ENCODE measurements at places on chromosomes 4 and X.
A peak's percentile ranks its signal among the peaks of the same experiment; 100 is the strongest.

GRCh38 chr4:134906404-134907023 lies 704.9 kb upstream of the PABPC4L start:
- peak; percentile 19 for DNase-seq

- no peak for DNase-seq
Measured at GRCh38 chr4:53784112-53784511, 192.8 kb upstream of the LNX1 start.

GRCh38 chr4:83371936-83372335 lies 37.3 kb upstream of the HPSE start:
- no peak for DNase-seq

- DNase-seq, result peak; percentile 94
Measured at GRCh38 chr4:168604496-168605373, 107.9 kb downstream of the PALLD start.

DNA sequence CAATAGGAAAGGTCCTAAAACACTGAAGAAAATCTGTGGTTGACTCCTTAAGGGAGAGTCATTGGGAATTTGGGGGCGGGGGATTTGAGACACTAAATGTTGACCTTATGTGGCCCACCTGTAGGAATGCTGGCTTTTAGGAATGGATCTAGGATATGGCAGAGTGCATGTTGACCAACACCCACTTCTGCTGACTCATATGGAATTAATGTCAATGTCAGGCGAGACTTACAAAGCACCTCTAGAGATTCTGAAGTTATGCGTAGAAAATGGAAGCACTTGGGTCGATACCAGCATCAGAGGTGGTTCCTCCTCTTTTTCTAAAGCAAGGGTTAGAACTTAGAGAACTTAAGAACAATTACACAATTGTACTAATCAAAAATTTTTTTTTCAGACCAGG lies 100.6 kb upstream of the CBR4 start:
- no peak for DNase-seq

DNA sequence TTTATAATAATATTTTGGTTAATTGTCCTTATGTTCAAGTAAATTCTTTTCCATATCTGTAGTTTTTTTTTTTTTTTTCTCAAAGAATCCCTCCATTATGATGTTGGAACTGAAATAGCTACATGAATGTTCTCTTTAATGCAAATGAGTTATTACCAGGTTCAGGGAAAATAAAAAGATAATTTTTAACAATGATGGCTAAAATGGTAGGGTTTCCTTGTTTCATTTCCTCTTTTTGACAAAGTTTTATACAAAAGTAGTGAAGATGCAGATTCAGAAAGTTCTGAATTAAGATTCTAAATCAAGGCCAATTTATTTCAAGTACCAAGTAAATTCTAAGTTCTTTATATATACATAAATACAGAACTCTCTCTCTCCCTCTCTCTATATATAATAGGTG lies 779.0 kb upstream of the INTU start:
- no peak for DNase-seq

GRCh38 chrX:68252664-68253063 lies 180.6 kb downstream of the OPHN1 start:
- DNase-seq, result no peak

DNA sequence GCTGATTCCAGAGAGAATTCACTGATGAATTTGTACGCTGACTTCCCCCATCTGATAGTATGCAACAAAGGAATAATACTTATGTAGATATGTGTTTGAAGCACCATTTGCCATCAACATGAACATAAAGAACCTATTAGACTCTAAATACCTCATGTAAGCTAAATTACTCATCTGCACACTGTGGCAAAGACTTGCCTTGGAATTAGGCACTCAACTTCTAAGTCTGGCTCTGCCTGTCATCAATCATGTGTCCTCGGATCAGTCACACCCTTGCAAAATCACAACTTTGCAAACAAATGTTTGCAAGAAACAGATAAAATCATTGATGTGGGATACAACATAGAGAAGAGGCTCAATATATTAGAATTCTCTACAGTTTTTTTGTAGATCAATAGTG lies 169.9 kb upstream of the LDB2 start:
- DNase-seq, result peak; percentile 23

DNA sequence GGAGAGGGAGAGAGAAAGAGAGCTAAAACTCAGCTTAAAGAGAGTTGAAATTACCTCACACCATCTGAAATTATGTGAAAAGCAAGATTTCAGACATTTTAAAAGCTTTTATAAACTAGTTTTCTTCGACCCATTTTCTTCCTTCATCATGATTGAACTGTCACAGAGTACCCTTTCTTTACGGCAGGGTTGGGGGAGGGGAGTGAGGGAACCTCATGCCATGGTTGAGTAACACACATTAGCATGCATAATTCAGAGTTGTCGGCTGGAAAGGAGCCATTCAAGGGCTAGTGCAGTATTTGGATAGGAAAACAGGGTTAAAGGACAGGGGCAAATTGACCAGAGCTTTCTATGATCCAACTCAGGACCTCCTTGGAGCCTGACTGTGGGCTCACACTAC lies 46.2 kb downstream of the PCDH19 start:
- no peak for DNase-seq

DNA sequence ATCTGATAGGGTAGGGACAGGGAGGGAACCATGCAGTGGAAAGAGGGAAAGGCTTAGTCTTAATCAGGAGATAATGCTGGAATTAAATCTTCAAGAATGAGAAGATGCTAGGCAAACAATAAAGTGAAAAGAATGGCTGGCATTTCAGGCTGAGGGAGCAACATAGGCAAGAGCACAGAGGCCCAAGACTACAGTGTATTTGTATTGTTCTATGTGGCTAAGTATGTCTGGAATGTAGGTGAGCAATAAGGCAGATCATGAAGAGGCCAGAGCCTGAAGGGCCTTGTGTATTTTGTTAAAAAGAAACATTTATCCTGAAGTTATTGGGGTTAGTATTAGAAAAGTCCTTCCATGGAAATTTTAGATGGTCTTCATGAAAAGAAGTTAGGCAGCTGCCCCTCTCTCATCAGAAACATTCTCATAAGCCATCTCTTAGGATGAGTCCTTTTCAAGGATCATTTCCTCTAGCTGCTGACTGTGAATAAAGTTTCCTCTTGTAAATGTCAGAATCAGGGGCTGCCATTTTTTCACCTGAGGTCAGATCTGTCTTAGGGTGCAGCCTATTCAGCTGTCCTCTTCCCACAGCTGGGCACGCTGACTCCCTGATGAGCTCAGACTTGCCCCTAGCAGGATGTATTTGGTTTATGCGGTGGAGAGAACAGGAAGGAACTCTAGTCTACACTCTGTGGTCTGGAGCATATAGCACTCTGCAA lies 46.3 kb downstream of the ATP10D start:
- DNase-seq, result peak; percentile 90

DNA sequence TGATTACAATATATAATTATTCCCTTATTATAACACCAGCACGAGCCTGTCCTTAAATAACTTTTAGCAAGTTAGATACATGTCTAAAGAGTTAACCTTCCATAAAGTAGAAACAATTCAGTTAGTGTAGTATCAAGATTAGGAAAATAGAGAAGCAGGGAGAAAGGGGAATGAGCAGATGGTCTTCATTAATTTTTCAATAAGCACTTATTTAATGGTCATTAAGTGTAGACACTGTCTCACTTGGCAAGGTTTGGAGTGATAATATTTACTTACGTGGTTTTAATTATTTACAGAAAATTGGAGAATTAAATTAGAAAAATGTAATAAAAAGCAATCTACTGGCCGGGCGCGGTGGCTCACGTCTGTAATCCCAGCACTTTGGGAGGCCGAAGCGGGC lies 99.7 kb downstream of the PDS5A start:
- no peak for DNase-seq

GRCh38 chr4:7034262-7035081 lies 8.7 kb upstream of the TADA2B start:
- DNase-seq, result peak; percentile 64

DNA sequence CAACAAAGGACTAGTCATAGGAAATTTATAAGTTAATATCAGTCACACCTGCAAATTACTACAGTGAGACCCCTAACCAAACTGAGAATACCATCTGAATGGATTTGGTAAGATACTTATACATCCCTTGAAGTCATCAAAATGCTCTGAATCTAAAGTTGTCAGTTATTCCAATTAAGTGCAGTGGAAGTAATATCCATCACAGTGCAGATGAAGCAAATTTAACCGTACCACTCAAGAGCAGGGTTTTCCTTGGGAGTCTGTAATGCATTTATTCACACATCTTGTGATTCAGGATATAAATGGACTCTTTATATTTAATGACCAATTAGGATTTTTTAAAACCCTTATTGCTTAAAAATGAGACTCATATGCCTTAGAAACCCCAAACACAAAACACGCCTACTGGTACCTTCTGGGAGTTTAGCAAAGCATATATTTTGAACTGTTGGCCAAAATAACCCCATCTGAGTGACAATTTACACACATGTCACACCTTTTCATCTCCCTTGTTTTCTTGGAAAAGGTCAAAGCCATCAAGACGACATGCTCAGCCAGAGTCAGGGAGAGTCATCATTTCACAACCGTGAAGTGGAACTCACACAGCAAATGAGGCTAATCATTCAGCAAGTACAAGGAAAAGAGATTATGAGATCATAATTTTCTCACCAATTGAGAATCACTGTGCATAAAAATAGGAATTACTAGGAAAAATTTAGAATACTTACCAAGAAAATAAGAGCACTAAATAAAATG lies 303.7 kb downstream of the HNRNPD start:
- no peak for DNase-seq

DNA sequence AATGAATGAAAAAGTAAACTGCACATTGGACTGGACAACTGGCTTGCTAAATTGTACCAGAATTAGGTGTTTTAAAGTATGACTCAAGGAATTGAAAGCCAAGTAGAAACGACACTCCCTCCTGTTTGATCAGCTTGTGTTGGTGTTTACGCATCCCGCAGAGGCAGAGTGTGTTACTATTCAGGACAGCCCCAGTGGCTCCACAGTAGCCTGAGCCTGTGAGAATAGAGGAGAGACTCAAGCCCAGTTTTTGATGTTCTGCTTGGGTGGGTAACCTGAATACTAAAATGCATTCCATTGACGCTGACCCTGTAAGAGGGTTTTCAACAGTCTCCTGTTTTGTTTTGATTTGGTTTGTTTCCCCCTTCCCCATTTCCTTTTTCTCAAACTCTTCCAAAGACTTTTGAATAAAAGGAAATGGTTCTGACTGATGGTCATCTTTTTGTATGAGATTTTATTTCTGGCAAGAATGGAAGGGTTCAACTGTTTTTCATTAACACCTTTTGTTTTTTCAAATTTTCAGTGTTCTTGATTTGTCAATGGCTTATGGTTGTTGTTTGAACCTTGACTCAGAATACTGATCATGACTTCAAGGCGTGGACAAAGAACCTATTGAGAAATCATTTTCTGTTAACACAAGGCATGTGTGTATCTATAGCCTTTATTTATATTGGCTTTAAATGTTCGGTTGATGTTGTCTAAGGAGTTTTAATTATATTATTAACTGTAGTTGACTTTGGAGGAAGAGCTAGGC lies 10.2 kb downstream of the ADGRL3 start:
- no peak for DNase-seq

DNA sequence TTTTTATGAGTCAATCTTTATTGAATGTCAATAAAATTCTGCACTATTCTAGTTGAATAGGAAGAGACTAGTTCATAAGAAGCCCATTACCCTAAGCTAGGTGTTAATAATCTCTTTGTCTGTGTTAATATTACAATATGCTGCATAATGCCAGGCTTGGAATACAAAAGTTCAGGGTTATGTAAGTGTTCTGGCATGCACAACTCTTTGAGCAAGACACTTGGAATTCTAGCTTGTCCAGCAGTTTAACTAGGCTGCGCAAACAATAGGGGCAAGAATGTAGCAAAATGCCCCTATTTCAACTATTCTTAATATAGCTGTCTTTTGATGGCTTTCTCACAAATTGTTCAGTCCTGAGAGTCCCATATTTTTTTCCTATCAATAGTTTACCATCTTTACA lies 31.3 kb upstream of the ETNPPL start:
- DNase-seq, result peak; percentile 67

DNA sequence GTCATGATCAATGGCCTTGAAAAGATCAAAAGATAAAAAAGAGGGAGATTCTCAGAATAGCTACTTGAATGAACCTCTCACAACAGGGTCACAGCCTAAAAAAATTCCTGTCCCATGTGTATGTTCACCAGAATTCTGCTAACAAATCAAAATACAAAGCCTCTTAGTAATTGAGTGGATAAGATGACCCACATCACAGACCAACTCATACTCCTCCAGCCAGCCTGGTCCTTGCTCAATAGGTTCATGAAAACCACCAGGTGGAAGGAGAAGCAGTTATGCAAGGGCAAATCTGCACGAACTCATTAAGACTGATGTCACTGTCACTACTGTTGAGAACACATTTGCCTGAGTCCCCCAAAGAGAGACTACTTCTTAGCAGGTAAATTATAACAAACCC lies 21.5 kb downstream of the WDFY3 start:
- peak; percentile 37 for DNase-seq

GRCh38 chrX:13000301-13000811 lies 25.4 kb downstream of the TMSB4X start:
- no peak for DNase-seq

DNA sequence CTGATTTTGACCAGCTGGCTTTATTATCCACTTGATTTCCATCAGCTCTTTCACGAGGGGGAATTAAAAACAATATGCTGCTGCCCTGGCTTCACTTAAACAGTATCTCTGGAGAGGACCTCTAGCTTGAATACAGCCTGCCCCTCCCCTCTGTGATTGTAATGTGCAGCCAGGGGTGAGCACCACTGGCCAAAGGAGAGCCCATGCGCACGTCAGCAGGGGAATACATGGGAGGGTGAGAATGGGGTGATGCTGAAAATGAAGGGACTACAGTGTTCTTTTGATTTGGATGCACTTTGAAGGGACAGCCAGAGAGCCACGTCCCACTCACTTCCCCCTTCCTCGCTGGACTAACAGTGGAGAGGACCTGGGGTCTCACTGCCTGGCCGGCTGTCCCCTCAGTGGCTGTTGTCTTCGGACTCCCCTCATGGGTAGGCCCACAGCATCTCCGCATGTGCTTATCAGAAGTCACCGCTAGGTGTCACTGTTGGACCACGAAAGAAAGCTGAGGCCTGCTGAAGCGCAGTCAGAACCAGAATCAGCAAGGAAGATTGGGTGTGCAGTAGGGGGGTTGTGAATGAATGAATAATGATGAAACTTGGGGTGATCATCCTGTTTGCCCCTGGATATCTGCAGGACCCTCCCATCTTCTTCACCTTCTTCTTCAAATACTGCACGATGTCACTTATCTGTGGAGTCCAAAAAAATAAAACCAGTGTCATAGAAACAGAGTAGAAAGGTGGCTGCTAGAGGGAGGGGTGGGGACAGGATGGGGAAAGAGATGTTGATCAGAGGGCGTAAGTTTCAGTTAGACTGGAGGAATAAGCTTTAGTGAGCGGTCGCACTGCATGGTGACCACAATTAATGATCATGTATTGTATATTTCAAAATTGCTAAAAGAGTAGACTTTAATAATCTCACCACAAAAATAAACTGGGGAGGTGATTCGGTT lies 32.8 kb downstream of the CLCN4 start:
- peak; percentile 51 for DNase-seq

Measured in fibroblast of skin of back (primary cell).